ENCODE measurements at places on chromosomes 4 and X. TPM values are rescaled to one million over a fixed set of nuclear protein-coding genes. Genes with fewer than 3 reads are reported as not detected.
A peak's percentile ranks its signal among the peaks of the same experiment; 100 is the strongest.

DNA sequence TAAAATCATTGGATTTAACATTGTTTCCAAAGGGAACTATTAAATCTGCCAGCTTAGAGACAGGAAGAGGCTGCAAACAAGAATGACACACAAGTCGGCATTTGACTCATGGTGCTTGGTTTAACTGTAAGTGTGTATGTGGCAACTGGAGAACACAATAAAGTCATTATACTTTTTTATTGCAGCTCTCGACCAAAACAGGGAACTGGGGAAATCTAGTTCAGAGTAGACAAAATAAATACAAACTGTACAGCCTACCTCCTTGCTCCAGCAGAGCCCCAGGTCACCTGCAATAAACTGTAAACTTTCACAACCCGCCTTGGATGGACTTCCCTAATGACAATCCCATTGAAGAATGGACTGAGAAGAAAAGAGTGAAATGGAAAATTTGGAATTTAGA is 24.0 kb downstream of the NPY5R start:
- peak; percentile 14 for DNase-seq

GRCh38 chr4:105551965-105552746 is at the start of gene ARHGEF38:
ARHGEF38 (plus strand) TSS chr4:105552620; CDS start chr4:105552766, 146 bp downstream.
- DNase-seq = peak; percentile 43

- peak; percentile 10 for DNase-seq
These were observed 69.1 kb upstream of the WDR1 start for GRCh38 chr4:10185518-10186227.

- DNase-seq = no peak
These were observed 342.8 kb downstream of the DHX15 start for GRCh38 chr4:24241511-24241910.

DNA sequence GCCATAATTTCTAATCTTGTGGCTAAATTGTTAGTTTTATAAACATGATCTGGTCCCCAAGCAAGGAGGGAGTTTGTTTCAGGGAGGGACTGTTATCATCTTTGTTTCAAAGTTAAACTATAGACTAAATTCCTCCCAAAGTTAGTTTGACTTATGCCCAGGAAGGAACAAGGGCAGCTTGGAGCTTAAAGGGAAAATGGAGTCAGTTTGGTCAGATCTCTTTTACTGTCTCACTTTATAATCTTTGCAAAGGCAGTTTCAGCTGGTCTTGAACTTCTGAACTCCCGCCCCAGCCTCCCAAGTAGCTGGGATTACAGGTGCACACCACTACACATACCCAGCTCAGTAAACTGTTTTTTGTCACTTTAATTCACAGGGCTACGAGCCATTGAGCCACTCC is 214.7 kb downstream of the ZNF674 start:
- DNase-seq = no peak

HTRA3 gene
- total RNA-seq = 7.8 TPM

DNA sequence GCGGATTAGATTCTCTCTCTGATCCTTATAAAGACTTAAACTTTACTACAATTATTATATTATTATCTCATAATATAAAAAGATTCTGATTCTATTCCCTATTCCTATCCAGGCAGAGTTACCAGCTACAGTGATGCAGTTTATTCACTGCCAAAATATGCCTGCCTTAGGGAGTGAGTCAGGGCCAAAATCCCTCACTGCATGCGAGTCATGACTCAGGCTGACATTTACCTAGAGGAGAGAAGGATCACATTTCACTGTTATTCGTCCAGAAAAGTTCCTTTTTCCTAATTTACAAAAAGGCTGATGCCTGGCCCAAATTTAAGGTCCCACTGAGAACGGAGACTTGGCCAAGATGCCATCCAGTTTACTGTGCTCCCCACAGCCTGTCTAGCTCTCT is 168.5 kb upstream of the LDB2 start:
- DNase-seq = peak; percentile 86

USP51 gene
- total RNA-seq = 0.49 TPM

- no peak for DNase-seq
These were observed 6.6 kb upstream of the AVPR2 start for GRCh38 chrX:153897899-153898298.

GRCh38 chrX:3263681-3264126 is 82.7 kb downstream of the MXRA5 start:
- DNase-seq = peak; percentile 67

GRCh38 chr4:139015948-139016471 is 429 bp downstream of the NOCT start:
- DNase-seq = peak; percentile 29

GRCh38 chr4:762211-763190 is 56.9 kb downstream of the PCGF3 start:
- no peak for DNase-seq

TGIF2LX gene
- total RNA-seq = not detected

ATXN3L gene
- not detected for total RNA-seq

- peak; percentile 94 for DNase-seq
These were observed 52.1 kb downstream of the PDGFRA start for GRCh38 chr4:54281054-54281766.

DNA sequence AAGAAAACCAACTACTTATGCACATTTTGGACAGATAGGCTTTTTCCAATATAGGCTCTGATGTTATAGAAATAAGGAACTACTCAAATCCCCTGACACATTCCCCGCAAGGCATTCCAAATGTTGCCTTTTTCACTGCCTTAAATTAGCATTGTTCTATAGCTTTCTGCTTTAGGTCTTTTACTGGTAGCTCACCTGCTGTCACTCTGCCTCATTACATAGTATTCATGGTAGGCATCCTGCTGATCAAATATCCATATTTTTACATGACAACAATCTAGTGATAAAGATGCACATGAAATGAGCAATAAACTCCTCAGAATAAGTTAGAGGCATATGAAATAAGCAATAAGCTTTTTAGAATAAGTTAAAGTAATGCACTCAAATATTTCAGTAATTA is 542.7 kb downstream of the FAM133A start:
- no peak for DNase-seq

DNA sequence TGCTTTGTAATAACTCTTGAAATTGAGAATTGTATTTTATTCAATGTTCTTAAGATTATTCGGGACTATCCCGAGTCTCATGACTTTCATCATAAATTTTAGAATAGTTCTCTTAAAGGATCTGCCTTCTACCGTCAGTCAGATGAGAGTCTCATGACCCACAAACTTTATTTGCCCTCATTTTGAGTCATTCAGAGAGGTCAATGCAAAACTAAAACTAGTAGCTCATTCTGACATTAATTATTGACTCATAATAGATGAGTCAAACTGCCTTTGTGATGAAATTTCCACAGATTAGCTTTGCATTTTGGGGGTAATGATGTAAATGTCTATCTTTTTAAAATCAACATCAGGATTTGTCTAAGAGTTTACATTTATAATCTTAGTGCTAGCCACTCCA is 1527.3 kb downstream of the TECRL start:
- DNase-seq = no peak

- no peak for DNase-seq
These were observed 18.8 kb downstream of the BMP3 start for GRCh38 chr4:81049330-81049729.

DNA sequence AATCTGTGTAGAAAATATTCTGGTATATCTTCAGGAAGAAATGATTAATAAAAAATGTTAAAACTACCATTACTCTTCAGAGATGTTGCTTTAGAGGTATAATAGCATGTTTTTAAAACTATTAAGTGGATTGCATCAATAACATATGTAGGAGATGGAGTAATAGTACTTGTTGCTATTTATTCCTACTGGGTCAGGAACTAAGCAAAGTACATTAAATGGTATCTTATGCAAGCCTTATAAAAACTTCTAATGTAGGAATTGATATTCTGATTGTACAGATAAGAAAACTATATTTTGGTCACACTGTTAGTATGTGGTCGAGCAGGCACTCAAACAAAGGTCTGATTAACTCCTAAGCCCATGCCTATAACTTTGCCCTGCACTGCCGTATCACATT is 31.4 kb upstream of the PDLIM5 start:
- DNase-seq = no peak

GUCY1A1 gene
- not detected for total RNA-seq

DNA sequence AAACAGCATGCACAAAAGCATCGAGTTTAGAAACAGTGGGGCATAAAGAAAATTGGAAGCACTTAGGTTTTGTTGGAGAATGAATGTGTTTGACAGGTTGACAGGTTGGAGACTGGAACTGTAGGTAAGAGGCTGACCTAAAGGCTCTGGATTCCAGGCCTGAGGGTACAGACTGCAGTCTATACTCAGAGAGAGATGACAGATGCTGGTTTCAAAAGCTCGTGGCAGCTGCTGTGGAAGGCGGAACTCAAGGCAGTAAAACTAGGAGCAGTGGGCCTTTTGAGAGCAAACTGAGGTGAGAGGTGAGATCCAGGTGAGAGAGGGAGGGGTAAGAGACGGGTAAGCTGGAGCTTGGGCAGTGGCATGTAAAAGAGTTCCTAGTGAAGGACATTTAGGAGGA is 415.2 kb downstream of the TRIML1 start:
- no peak for DNase-seq

DNA sequence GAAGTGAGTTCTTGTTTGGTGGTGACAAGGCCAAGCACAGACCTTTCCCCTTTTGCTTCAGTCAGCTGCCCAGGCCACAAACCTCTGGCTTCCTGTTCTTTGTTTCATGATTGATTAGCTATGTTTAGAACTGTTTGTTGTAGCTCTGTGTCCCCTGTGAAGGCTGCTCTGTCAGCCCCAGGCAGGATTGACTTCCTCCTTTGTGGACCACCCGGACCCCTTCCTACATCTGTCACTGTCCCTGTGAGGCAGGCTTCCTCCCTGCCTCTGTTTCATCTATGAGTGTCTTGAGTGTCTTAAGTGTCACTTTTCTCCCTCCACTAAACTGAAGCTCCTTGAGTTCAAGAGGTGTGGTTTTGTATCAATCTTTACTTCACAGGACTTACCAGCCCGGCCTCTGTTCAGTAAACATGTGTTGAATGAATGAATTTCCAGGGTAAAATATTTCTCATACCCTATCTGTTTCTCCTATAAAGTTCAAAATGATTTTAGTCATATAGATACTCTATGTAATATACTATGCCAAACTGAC is 83.5 kb downstream of the ZNF674 start:
- DNase-seq = no peak

- no peak for DNase-seq
These were observed 114.9 kb upstream of the SLC34A2 start for GRCh38 chr4:25540734-25541133.

DNA sequence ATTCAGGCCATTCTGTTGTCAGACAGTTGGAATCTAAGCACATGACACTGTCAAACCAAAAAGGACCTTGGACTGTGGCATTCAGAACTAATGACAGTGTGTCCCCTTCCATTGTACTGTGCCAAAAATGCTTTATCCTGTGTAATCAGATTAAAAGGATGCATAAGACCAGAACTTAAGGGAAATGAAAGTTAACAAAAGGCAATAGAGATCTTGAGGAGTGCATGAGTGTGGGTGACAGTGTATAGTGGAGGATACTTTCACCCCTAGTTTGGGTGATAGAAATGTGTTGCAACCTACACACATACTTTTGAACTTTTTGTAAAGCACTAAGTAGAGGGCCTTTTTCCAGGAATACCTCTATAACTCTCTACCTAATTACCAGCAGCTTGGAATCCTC is 4.5 kb downstream of the CYSLTR1 start:
- no peak for DNase-seq

DNA sequence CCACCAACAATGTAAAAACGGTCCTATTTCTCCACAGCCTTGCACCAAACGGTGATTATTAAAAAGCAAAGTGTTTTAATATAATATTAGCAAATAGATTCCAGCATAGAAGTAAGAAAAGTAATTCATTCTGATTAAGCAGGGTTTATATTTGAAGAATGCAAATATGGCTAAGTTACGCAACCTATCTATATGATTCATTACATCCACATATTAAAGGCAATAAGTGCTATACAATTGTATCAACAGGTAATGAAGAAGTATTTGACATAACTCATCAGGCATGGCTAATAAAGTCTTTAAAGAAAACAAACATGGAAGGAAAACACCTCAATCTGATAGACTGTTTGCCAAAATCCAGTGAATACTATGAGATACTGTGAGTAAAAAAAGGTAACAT is 29.0 kb downstream of the KCNE5 start:
- DNase-seq = no peak

DNA sequence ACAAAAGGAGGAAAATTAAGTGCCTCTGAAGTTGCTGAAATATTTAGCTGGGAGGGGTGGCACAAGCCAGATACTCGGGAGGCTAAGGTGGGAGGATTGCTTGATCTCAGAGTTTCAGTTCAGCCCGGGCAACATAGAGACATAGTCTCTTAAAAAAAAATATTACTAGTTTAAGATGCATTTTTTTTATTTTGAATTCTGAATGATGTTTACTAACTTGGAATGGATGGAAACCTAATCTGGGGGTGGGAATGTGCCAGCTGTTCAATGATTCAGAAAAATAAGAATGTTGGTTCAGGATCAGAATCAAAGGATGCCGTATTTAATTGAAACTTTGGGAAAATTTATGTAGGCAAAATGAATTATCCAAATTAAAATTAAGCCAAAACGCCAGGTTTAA is 167.2 kb upstream of the ANK2 start:
- no peak for DNase-seq
